ENCODE measurements at places on chromosomes 11 and 22.
A peak's percentile ranks its signal among the peaks of the same experiment; 100 is the strongest.

GRCh38 chr11:28009388-28009787 is 98.6 kb downstream of the KIF18A start:
- peak; percentile 46 for DNase-seq

GRCh38 chr11:79108851-79109250 is 332.0 kb downstream of the TENM4 start:
- no peak for DNase-seq

DNA sequence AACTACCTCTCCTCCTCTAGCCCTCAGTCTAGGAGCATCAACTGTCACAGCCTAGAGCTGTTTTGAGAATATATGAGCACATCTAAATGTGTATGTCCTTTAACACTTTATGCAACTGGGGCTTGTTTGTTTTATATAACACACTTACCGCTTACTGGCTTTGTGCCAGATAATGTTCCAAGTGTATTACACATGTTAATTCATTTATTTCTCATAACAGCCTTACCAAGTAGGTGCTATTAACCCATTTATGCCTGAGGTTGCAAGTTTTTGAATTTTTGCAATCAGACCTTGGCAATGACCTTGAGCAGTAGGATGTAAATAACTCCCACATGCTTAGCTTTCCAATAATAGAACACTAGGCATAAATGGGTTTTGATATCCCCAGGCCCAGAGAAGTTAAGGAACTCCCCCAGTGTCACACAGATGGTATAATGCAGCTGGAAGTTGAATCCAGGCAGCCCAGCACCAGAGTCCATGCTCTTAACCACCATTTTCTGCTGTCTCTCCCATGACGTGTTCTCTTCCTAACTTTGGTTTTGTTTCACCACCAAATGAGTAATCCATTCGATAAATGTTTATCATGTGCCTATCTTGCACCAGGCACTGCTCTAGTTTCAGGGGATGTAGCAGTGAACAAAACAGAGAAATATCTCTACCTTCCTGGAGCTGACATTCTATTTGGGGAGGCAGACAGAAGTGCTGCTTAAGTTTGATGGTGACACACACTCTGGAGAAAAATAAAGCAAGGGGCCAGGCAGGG is 23.1 kb downstream of the PRDM11 start:
- DNase-seq: no peak

DNA sequence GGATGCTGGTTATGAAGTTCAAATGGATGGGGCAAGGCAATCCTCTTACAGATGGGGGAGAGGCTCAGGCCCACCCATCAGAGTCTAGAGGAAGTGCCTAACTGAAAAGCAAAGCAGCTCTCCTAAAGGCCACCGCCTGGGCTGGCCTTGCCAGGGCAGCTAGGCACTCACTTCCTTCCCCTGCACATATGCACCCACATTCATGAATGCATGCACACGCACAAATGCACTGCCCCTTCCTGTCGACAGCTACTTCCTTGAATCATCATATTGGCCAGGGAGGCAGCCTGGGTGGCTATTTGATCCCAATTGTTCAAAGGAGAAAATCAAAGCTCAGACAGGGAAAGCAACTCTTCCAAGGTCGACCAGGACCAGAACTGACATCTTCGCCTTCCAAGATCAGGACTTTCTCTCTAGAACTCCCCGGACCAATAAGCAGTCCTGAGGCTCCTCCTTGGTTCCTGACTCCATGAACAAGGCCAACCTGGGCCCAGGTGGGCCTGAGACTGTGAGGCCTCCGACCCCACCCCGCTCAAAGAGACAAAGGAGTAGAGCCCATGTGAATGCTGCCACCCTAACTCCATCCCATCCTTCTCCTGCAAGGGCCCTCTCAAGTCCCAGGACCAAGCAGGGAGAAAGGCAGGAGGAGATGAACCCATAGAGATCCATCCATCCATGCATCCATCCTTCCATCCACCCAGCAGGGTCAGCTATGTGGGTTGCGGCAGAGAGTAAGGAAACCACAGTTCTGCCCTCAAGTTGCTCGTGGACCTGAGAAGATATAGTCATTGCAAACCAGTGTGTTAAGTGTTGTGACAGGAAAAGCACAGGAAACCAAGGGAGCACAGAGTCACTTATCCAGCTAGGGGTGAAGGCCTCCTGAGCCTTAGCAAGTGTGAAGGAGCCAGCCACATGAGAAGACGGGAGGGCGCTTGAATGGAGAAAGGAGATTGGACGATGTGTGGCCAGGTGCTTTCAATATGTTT is 35.4 kb upstream of the LMO1 start:
- DNase-seq: no peak

DNA sequence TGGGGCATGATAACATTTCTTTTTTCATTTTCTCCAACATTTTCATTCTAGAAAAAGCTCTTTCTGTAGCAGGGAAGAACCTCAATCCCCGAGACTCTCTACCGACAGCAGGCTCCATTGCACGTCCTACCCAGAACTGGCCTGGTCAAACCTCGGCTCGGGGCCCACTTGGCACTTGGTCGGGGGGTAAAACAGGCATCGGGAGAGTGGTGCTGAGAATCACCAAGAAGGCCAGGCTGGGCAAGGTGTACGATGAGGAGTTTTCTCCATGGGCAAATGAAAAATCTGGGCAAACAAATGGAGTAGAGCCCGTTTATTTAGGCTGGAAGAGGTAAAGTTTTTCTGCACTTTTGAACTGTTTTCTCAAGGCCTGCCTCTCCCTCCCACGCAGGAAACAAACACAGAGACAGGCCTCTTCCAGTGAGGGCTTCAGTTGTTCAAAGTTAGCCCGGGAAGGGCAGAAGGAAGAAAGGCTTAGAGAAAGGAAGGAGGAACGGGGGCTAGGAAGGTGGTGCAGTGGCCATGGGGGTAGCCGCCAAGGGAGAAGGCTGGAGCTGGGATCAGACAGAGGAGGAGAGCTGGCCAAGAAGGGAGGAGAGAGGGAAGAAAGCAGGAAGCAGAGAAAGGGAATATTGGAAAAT is 87.6 kb downstream of the ETS1 start:
- DNase-seq: no peak

DNA sequence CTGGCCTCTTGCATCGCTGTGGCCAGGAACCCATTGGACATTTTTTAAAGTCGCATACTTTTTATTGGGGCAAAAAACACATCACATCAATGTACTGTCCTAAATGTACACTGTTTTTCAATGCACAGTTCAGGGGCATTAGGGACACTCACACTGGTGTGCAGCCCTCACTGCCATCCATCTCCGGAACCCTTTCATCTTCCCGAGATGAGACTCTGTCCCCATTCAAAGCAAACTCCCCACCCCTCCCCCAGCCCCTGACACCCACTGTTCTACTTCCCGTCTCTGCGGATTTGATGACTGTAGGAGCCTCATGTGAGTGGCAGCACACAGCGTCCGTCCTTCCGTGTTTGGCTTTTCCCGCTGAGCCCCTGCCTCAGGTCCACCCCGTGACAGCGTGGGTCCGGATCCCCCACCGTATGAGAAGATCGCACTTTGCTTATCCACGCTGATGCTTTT is 41.8 kb upstream of the TH start:
- DNase-seq: no peak

GRCh38 chr11:116865696-116866095 is 28.3 kb upstream of the APOA1 start:
- no peak for DNase-seq

- DNase-seq: no peak
Measured at GRCh38 chr22:39216143-39216490, 28.7 kb downstream of the PDGFB start.

- no peak for DNase-seq
Measured at GRCh38 chr11:18731441-18731840, 5.5 kb upstream of the IGSF22 start.

DNA sequence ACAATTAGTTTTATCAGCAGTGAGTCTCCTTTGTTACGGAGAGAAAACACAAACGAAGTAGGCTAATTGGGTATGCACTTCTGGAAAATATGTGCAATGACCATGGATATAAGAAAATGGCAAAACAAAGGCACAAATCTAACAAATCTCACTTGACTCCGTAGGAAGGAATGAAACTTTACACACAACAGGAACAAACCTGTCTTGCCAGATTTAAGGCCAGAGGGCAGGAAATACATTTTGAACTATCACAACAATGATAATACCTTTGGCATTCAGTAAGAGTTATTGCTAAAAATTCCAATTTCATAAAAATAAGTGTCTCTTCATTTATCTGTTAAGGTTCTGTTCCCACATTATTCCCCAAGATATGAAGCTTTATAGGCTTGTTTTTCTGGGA is 36.6 kb downstream of the SLC25A17 start:
- DNase-seq: no peak

- DNase-seq: no peak
Measured at GRCh38 chr11:71279916-71280645, 27.7 kb upstream of the SHANK2 start.

- no peak for DNase-seq
Measured at GRCh38 chr22:25746012-25746373, 4.0 kb downstream of the MYO18B start.

DNA sequence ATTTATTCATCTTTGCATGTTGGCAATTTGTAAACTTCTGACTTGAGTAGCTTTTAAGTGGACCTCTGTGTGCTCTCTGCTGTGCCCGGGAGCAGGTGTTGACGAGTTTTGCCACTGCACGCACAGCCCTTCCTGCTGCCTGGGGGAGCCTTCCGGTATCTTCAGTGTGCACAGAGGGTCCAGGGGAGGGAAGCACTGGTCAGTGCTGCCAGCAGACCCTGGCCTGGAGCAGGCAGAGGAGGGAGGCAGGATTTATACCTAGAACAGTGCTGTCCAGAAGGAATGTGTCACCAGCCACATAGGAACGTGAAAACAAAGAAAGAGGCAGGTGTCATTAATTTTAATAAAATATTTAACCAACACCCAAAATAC is 403.6 kb downstream of the TBC1D22A start:
- no peak for DNase-seq

DNA sequence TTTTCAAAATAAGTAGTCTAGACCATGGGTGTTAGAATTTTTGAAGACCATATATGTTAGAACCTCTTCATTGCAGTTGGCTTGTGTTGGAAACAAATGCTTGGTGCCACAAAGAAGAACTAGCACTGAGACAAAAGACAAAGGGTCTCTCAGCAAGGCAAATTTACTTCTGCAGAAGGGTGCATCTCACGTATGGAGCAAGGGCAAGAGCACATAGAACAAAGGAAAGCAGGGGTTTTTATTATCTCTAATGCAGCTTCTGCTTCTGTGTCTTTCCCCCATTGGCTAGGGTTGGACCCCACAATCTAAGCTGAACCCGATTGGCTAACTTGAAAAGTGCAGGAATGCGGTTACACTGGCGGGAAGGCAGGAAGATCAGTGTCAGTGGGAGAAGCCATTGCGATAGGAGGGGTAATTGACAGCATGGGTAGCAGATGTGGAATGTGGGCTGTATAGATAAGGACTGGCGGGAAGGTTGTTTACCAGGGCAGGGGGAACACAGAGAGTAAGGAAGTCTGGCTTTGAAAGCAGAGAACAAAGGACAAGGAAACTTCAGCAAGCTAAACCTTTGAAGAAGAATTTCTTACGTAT is 9.2 kb upstream of the RBMXL2 start:
- DNase-seq: no peak

- DNase-seq: no peak
Measured at GRCh38 chr22:27237080-27237741, 564.3 kb downstream of the MN1 start.

GRCh38 chr11:122071709-122072202 is 44.3 kb downstream of the BLID start:
- no peak for DNase-seq

GRCh38 chr22:47260551-47260950 is 498.1 kb downstream of the TBC1D22A start:
- DNase-seq: no peak

DNA sequence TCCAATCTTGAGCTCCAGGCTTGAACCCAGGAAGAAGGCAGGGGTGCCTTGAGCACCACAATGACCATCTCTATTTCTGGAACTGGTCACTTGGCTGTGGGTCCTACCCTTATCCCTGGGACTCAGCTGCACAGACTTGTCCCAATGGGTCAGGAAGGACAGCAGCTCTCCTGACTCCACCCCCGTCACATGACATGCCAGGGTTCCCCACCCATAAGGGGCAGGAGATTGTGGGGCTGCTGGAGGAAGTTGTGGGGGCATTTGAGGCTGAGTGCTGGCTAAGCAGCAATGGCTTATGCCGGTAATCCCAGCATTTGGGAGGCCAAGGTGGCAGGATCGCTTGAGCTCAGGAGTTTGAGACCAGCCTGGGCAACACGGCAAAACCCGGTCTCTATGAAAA is 56.2 kb downstream of the NFAM1 start:
- DNase-seq: no peak

- DNase-seq: no peak
Measured at GRCh38 chr11:87092159-87092558, 54.4 kb downstream of the TMEM135 start.

- no peak for DNase-seq
Measured at GRCh38 chr22:36471341-36471821, 10.1 kb downstream of the TXN2 start.

- peak; percentile 91 for DNase-seq
Measured at GRCh38 chr11:128210148-128210940, 377.0 kb downstream of the ETS1 start.

DNA sequence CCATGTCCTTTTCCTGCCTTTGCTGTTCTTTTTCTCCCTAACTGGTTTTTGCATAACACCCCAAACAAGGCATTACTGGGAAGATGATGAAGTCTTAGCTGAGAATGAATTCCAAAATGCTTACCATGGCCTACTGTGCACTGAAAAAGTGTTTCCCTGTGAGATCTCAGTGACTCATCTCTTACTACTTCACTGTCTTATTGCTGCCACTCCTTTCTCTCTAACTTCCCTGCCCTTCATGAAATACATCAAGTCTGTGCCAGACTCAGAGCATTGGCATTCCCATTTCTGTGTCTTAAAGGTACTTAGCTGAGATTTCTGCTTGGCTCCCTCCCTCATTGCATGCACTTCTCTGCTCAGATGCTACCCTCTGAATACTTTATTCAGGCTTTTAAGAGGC is 49.1 kb upstream of the MUC15 start:
- DNase-seq: peak; percentile 16

GRCh38 chr11:7599209-7599608 is 74.1 kb downstream of the CYB5R2 start:
- no peak for DNase-seq

GRCh38 chr11:27541790-27542189 is 35.2 kb upstream of the LIN7C start:
- no peak for DNase-seq

DNA sequence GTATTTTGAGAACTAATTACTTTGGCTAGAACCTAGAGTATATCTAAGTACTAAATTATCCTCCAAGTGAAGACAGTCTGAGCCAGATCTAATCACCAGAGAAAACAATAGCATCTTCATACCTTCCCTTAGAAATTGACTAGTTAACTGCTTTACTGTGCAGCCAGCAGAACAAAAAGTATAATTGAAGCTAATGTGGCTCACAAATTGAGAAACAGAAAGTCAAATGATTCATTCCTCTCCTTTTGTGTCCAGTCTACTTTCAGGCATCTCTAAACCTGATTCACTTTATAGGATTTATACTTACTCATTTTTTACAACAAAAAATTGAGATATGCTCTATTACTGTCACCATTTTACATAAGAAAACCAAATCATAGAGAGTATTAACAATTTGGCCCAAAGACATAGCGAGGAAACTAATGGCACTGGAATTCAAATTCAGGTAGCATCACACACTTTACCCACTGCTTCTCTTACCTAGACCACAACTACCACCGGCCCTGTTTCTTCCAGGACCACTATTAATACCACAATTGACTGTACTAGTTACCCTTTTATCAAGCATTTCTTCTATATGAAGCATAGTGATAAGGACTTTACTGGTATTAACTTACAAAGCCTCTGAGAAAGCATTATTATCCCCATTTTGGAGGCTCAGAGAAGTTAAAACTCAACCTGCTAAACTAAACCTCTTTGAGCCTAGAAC is 1402.6 kb upstream of the TENM4 start:
- no peak for DNase-seq

All from HFF-Myc (cell line).